ENCODE measurements at places on chromosomes 7 and 10.

GRCh38 chr7:32887395-32887794, 4.2 kb downstream of the KBTBD2 start:
- no peak for DNase-seq

- DNase-seq: no peak
Observed at GRCh38 chr7:19944363-19945120, 171.1 kb upstream of the TMEM196 start.

GRCh38 chr10:48982584-48982983, 42.9 kb upstream of the LRRC18 start:
- DNase-seq: no peak

GRCh38 chr10:18352175-18352574, 212.0 kb downstream of the CACNB2 start:
- DNase-seq: no peak

GRCh38 chr7:133060004-133060403, 21.9 kb downstream of the CHCHD3 start:
- DNase-seq: no peak

DNA sequence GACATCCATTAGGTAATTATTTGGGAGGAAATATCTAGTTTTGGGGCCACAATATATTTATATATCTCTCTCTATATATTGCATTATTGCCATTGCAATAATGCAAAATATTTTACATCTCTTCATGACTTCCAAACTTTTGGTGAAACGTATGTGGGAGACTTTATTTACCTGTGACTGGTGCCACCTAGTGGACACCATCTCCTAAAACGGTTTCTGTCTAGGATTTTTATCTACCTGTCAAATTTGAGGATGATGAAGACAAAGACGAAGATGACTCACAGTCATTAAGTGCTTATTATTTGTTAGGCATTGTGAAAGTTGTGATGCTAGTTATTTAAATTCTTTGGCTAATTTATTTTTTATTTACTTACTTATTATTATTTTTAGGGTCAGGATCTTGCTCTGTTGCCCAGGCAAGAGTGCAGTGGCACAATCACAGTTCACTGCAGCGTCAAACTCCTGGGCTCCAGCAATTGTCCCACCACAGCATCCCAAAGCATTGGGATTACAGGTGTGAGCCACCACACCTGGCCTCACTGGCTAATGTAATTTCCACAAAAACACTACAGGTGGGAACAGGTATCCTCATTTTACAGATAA, 18.7 kb upstream of the CBLL1 start:
- DNase-seq: no peak

- no peak for DNase-seq
Observed at GRCh38 chr10:127184582-127184981, 11.8 kb downstream of the INSYN2A start.

DNA sequence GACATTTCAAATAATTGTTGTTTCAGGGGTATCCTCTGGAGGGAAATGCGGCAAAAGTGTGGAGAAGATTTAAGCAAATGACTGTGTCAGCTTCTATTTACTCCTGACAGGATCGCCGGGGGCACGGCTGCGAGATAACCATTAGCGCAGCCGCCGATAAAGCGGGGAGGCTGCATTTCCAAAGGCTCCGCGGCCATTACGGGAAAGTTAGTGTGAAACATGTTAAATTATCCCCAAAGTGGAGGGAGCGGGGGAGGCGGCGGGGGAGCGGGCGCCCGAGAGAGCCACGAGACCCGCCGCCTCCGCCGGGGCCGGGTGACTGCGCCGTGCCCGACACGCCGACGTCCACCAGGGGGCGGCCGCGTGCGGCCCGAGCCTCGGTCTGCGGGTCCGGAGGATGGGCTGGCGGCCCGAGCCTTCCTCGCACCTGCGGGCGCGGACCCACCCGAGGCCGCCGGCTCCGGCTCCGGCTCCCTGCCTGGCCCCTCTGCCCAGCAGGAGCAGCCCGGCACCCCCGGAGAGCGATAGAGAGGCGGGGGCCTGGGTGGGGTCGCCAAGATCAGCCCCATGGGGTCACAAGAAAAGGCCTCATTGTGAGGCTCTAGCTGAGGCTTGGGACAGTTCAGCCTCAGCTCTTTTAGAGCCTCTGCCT, 74.4 kb upstream of the PAX2 start:
- no peak for DNase-seq

GRCh38 chr10:127600479-127600878, 51.4 kb downstream of the NPS start:
- no peak for DNase-seq

GRCh38 chr7:134121632-134122139, 5.5 kb upstream of the LRGUK start:
- no peak for DNase-seq
